AML-193 (cell line): ENCODE measurements at places on chromosomes 7 and 10.

- DNase-seq, result no peak
Observed at GRCh38 chr10:95478185-95478584, 83.0 kb downstream of the SORBS1 start.

DNA sequence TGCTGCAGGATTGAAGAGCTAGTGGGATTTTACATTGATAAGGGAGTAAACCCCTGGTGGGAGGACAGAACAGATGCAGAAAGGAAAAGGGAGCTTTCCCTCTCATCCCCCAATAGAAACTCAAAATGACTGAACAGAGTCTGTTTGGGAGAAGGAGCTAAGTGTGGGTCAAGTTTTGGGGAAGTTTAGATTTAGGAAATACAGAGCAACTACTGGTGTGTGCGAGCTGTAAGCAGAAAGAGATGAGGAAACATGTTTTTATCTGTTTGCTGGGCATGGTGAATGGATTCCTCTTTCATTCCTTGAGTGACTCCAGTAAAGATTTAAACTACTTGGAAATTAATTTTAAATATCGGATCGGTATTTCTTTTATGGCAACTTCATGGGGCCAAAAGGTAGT, 132.7 kb downstream of the AOAH start:
- DNase-seq, result no peak

- DNase-seq, result no peak
Observed at GRCh38 chr10:49273082-49273465, 25.9 kb upstream of the C10orf71 start.

DNA sequence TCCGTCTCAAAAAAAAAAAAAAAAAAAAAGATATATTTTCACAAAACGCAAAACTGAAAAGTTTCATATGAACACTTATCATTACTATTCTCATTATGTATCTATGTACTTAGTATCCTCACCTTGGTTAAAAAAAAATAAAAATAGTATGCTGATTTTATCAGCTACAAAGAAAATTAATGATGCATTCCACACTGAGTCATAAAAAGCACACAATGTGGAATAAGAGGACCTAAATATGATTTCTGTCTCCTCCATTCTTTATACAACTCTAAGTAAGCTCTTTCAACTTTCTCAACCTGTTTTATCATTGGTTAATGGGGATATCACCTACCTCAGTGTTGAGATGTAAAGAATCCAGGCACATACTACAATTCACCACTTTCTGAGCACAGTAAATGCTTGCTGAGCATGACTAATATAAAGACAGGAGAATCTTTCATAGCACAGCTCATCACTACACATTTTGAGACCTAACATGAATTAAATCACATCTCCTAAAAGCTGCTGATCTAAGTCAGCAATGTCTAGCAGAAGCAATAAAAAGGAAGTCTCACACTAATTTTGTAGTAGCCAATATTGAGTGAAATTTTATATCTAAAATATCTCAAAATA, 2.7 kb downstream of the SNX13 start:
- DNase-seq, result no peak

DNA sequence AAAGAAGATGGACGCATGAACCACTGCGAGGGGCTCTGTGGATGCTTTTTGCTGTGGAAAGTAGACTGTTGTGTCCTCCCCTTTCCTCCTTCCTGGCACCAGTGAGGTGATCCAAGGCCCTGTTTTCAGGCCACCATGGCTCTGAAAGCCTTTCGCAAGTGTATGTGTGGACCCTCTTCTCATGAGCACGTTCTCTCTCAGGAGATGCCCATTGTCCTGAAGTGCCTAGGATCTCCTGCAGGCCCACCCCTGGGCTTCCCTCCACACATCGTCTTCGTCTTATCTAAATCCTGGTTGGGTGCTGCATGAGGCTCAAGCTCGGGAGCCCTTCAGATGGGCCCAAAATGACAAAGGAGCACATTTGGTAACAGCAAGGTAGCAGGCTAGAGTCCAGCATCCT, 188.2 kb downstream of the PTPN20 start:
- DNase-seq, result no peak

GRCh38 chr10:78173360-78174015, 139.8 kb downstream of the RPS24 start:
- no peak for DNase-seq

- no peak for DNase-seq
Observed at GRCh38 chr10:106987362-106987761, 177.1 kb downstream of the SORCS1 start.

DNA sequence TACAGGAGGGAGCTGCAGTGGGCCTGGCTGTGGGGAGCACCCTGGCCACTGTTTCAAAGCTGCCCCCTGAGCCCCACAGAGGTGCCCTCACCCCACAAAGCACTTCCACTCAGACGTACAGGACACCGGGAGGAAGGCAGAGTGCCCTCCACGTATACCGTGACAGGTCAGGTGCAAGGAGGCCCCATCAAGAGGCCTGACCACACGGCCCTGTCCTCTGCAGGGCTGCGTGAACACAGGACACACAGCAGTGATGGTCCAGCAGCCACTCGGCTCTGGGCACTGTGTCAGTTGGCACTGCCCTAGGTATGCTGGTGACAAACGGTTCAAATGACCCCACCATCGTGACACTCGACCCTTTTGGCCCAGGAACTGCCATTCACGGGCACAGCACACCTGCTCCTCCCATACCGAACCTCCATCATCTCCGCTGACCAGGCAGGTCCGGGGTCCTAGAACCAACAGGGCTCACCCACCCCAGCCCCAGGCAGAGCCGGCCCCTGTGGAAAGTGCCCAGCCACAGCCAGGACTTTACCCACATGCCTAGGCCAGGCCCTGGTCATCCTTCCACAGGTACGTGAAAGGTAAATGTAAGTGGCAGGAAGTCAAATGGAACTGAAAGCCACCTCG, 560.9 kb downstream of the PTPRN2 start:
- DNase-seq, result no peak

GRCh38 chr10:13633689-13634088, 46.9 kb downstream of the PRPF18 start:
- DNase-seq, result no peak

- no peak for DNase-seq
Observed at GRCh38 chr10:30988831-30989435, 42.7 kb downstream of the ZNF438 start.

DNA sequence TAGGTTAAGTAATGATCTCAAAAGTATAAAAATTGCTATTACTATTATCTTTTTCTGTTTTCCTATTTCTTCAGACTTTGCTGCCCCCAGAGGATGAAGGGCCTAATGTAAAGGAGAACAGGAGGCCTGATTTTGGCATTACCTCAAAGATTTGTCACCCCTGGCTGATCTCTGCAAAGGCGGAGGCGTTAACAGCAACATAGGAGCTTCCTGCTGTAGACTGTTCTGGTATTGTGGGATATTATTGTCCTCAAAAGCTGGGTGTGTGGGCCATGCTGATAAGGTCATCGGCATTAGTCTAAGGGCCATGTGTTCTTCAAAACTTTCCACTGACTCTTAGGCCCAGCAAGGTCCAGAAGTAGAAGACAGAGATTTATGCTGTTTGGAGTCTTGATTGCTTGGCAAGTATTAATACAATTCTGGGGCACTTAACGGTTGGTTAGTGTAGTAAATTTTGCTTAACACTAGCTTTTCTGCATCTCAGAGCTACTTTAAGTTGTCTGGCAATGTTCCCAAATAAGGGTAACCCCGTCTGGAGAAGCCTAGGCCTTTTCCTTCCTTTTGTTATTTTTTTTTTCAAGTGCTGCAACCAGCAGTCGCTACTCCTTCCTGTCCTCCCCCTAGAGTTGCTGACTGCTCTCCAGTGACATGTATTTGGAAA, 14.0 kb upstream of the ENTPD1 start:
- DNase-seq, result peak; percentile 51

DNA sequence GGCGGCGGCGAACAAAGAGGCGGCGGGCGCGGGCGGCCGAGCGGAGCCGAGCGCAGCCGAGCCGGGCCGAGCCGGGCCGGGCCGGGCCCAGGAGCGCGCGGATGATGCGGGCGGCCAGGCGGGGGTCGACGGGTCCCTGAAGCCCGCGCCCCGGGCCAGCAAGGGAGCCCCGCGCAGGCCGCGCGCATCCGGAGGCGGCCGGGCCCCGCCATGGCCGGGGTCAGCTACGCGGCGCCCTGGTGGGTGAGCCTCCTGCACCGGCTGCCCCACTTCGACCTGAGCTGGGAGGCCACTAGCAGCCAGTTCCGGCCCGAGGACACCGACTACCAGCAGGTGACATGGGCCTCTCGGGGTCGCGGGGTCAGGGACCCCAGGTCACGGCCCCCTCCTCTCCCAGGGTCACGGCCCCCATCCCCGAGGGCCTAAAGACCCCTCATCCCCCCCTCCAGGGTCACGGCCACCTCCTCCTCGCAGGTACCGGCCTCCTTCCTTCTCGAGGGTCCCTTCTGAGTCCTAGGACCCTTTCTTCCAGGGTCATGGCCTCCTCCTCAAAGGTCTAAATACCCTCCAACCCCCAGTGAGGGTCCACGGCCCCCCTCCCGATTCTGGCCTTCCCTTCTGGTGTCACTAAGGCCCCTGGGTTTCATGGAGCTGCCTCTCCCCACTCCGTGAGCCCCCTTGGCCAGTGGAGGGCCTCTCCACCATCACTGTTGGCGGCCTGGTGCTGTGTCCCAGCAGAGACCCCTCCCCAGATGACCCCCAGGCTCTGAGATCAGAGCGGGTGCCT, at the start of gene TTYH3:
TSS of gene TTYH3 (plus strand) at position 41 of the 787 bp plus-strand sequence. CDS start at position 211, 170 bp downstream.
- DNase-seq, result no peak

DNA sequence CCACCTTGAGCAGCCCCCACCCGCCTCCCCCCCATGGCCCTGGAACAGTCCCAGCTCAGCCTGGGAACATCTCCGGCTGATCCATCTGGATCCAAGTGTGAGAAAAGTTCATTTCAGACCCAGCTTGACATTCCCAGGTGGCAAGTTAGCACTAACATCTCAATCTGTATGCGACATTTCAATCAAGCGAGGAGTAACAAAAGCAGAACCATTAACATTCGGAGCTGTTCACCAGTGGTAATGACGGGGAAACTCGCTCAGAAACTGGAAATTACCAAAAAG, 65.4 kb downstream of the PAX2 start:
- no peak for DNase-seq

DNA sequence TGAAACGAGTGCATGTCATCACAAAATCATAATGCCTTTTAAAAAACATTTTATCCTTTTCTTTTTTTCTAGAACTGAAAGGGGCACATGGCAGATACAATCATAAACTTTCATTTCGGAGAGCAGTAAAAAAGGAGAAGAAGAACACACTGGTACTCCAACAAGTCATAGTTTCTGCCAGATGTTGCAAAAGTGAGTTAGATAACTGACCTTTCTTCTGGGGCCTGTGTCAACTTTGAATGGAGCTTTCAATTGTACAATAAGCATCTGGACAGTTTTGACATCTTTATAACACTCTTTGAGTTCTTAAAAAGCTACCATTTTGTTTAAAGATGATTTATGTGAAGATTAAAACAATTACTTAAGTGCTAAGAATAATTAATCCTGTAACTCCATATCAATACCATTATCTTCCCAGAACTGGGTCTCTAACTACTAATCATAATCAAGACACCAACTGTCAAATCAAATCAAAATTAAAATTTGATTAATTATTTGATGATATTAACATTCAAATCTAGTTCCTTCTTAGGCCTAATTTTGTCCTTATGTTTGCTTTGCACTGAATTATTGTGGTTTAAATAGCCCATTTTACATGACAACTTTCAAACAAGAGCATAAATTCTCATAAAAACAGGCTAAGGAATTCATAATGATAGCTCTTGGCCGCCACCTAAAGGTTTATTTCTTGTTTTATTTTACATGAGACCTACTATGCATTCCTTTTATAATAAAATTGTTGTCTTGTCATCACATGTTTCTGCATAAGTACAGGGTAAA, 19.5 kb upstream of the ITGB8 start:
- DNase-seq, result peak; percentile 55

DNA sequence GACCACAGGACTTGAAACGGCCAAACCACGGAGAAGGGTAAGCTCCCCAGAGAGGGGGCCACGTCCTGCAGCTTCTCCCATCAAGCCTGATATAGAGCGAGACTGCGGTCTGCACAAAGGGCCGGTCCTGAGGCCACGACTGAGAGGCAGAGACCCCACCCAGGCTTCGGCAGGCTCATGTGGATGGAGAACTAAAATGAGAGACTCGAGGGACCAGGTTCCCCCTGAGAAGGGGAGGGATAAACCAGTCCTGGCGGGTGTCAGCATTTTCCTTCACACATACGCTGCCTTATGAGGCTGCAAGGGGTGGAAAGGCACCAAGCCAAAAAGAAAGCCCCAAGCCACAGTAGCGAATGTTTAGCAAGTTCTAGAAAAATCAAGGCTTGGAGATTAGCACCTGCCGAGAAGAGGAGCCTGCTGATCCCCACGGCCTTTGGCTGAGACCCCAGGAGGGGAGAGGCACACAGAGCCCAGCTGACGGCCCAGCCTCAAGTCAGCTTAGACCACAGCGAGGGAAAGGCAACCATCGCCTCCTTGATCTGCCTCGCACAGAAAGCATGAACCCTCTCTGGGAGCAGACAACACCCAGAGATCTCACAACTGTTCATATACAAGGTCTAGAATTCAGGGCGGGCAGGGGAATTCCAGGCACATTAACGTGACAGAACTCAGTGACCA, 92.6 kb upstream of the RNF32 start:
- DNase-seq, result no peak

- DNase-seq, result no peak
Observed at GRCh38 chr10:26978519-26978918, 117.8 kb upstream of the ABI1 start.

GRCh38 chr10:12006671-12007070, 35.9 kb downstream of the UPF2 start:
- no peak for DNase-seq

DNA sequence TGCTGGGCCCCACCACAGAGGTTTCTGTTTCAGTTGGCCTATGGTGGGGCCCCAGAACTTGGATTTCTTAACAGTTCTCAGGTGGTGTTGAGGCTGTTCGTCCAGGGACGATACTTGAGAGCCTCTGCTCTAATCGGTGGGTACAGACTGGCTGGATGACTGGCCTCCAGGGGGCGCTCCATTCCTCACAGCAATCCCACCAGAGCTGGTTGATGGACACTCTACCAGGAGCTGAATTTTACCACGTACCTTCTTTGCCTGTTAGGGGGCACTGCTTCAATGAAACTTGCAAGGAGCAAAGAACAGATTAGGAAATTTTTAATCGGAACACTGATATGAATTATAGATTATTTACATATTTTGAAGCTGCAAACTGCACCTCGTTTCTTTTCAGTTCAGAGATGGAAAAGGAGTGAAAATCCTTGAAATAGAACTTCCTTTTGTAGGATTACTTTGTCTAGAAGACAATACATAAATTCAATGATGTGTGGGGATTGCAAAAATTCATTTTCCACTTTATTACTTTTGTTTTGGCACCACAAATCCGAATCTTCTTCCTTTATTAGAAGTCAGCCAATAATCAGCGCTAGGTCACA, 44.8 kb downstream of the KBTBD2 start:
- peak; percentile 75 for DNase-seq
